ENCODE measurements at places on chromosomes 6 and 20.

- no peak for DNase-seq
Measured at GRCh38 chr20:21147593-21147992, 21.7 kb downstream of the KIZ start.

- no peak for DNase-seq
Measured at GRCh38 chr6:11206576-11206975, 25.9 kb downstream of the NEDD9 start.

DNA sequence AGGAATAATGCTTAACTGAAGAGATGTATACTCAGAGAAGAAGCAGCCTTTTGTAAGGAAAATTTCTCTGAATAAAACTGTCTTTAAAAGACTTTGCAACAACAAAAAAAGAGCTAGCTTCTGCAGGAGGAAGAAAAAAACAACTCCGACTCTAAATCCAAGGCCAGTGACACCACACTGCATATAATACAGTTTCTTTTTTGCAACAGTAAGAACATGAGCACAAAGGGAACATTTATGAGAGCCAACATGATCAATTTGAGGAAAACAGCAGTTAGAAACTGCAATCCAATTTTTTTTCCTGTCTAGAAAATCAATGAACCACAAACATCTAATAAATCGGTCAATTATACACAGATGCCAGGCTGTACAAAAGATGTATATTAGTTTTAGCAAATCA is 42.9 kb upstream of the UST start:
- DNase-seq, result no peak

DNA sequence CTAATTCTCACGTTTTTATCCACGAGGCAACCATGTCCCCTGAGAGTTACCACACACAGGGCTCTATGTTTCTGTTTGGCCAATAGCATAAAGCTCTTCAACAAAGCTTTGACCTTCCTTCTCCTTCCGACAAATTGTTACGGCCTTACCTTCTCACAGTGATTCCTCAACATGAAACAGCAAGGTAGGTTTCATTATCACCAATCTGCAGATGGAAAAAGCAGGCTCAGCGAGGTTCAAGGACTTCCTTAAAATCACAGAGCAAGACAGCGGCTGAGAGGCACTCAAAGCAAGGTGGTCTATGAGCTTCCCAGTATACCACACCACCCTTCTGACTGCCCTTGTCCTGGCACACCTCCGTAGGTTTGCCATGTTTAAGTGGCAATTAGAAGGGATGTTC is 360.0 kb downstream of the CD83 start:
- no peak for DNase-seq

Data from SJSA1 (cell line).